ENCODE measurements at places on chromosomes 13 and 19. TPM values are rescaled to one million over a fixed set of nuclear protein-coding genes. Genes with fewer than 3 reads are reported as not detected.

REXO1 gene
- total RNA-seq: 19.2 TPM

GZMM gene
- not detected for total RNA-seq

ZNF865 gene
- 5.7 TPM for total RNA-seq

FGF22 gene
- 0.35 TPM for total RNA-seq

KCNC3 gene
- not detected for total RNA-seq

TSSK6 gene
- total RNA-seq: 0.92 TPM

LRRC4B gene
- total RNA-seq: not detected

FFAR1 gene
- total RNA-seq: not detected

URAD gene
- total RNA-seq: not detected

CD70 gene
- total RNA-seq: 7.8 TPM

CBLC gene
- total RNA-seq: not detected

PLPPR3 gene
- 7.5 TPM for total RNA-seq

GIPC3 gene
- total RNA-seq: 3.2 TPM

CEACAM4 gene
- not detected for total RNA-seq

FGF9 gene
- not detected for total RNA-seq

CKM gene
- not detected for total RNA-seq

TEX26 gene
- not detected for total RNA-seq

FCGBP gene
- total RNA-seq: 0.12 TPM

MCEMP1 gene
- not detected for total RNA-seq

CAMSAP3 gene
- total RNA-seq: 0.41 TPM

ZNF699 gene
- total RNA-seq: 9.7 TPM

GARIN5A gene
- 0.39 TPM for total RNA-seq

TICAM1 gene
- total RNA-seq: 16.7 TPM
